ENCODE measurements at places on chromosomes 5 and 9. TPM values are rescaled to one million over a fixed set of nuclear protein-coding genes. Genes with fewer than 3 reads are reported as not detected.

The PCAT7 gene
- polyA plus RNA-seq: not detected

The SPATA31A3 gene
- polyA plus RNA-seq: not detected

The CFAP77 gene
- not detected for polyA plus RNA-seq

The GRIN3A gene
- not detected for polyA plus RNA-seq

The HNRNPK gene
- polyA plus RNA-seq: 763 TPM

The SPATA31C1 gene
- not detected for polyA plus RNA-seq

The ARSI gene
- not detected for polyA plus RNA-seq

The F2R gene
- polyA plus RNA-seq: 1.2 TPM
